Activated T-helper 2 cell treated with anti-CD3 and anti-CD28 coated beads, Interferon-gamma antibody, Interleukin-2, Interleukin-4, amounts not matched to agents 10 μg/mL and 5 μg/mL and 100 μg/mL, durations not matched to agents 14 hours and 24 hours and 36 hours (primary cell): ENCODE measurements at places on chromosomes 5 and 9. TPM values are rescaled to one million over a fixed set of nuclear protein-coding genes. Genes with fewer than 3 reads are reported as not detected.

DNA sequence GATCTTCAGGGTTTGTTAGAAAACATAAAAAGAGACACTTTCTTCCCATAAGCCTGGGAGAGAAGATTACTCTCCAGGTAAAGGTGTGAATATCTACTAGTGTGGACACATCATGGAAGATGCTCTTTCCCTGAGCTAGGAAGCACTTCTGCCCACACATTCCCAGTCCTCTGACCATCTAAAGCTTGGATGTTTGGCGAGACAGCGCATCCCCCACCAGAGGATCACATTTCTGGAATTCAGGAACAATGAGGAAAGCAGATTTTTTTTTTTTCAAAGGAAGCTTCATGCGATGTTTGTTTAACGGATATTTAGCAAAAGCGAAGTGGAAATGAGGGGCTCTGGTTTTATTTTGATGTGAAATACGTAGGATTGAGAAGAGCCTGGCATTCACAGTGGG lies 6.2 kb downstream of the SVEP1 start:
- no peak overlapping the region for H3K4me3 ChIP-seq
- H3K36me3 ChIP-seq: no peaks in the 10 kb centered on the region
- peaks cover 17% of the 10 kb centered on the region for H3K27me3 ChIP-seq
- no peak overlapping the region for H3K27ac ChIP-seq

GRCh38 chr5:31827867-31828266 lies 188.9 kb downstream of the PDZD2 start:
- DNase-seq: no peak
- H3K27ac ChIP-seq: no peak overlapping the region
- H3K27me3 ChIP-seq: peaks cover 5% of the 10 kb centered on the region
- H3K4me1 ChIP-seq: no peaks in the 10 kb centered on the region
- no peaks in the 10 kb centered on the region for H3K36me3 ChIP-seq

DNA sequence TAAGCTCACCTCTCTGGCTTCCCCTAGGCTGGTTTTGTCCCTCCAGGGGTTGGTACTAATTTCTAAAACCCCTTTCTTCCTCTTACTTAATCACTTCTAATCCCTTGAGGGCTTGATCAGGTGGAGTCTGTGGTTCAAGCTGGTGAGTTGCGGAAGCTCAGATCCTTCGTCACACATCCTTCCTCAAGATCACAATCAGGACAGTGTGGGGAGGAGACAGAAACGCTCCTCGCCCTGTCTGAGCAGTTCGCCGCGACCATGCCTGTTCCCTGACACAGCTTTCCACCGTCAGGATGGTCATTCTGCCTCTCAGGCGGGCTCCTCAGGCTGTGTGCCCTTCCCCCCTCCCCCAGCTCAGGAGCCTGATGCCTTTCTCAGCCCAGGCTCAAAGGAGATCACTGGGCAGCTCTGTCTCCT lies 24.3 kb downstream of the CPLX2 start:
- DNase-seq: peak; percentile 59
- peaks cover 24% of the 10 kb centered on the region for H3K4me1 ChIP-seq
- peak overlapping the region; percentile 41 for H3K4me3 ChIP-seq
- peaks cover 41% of the 10 kb centered on the region for H3K27me3 ChIP-seq
- H3K27ac ChIP-seq: no peak overlapping the region

- no peak overlapping the region for H3K27ac ChIP-seq
- no peaks in the 10 kb centered on the region for H3K36me3 ChIP-seq
- H3K27me3 ChIP-seq: peaks cover 74% of the 10 kb centered on the region
- peaks cover 9% of the 10 kb centered on the region for H3K4me1 ChIP-seq
- DNase-seq: no peak
These were observed 84.1 kb downstream of the MAP1B start for GRCh38 chr5:72191404-72191803.

- no peaks in the 10 kb centered on the region for H3K27me3 ChIP-seq
- no peak overlapping the region for H3K27ac ChIP-seq
- DNase-seq: no peak
- H3K36me3 ChIP-seq: no peaks in the 10 kb centered on the region
- H3K4me3 ChIP-seq: no peak overlapping the region
- H3K4me1 ChIP-seq: no peaks in the 10 kb centered on the region
These were observed 177.0 kb upstream of the SH3GL2 start for GRCh38 chr9:17401858-17402257.

- no peak overlapping the region for H3K27ac ChIP-seq
- H3K4me1 ChIP-seq: peaks cover 4% of the 10 kb centered on the region
- H3K4me3 ChIP-seq: no peak overlapping the region
- DNase-seq: no peak
- no peaks in the 10 kb centered on the region for H3K36me3 ChIP-seq
These were observed 66.3 kb downstream of the MAT2B start for GRCh38 chr5:163571744-163572143.

DNA sequence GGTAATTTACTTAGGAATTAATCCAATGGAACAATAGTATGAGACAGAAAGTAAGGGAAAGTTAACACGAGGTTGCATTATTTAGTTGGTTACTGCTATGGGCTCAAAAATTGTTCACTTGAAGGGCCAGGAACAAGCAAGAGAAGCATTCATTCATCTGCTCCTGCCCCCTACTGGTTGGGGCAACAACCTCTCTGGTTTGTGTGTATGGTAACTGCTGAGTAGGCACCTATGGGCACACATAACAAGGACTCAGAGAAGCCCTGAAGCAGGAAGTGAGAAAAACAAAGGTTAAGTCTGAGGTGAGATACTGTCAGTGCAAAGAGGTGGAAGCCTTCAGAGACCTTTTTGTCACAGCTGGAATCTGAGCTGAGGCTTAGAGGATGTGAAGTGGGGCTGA lies 34.4 kb upstream of the RANBP6 start:
- H3K27me3 ChIP-seq: peaks cover 13% of the 10 kb centered on the region
- peaks cover 9% of the 10 kb centered on the region for H3K4me1 ChIP-seq
- H3K36me3 ChIP-seq: no peaks in the 10 kb centered on the region
- DNase-seq: peak; percentile 38
- no peak overlapping the region for H3K27ac ChIP-seq

DNA sequence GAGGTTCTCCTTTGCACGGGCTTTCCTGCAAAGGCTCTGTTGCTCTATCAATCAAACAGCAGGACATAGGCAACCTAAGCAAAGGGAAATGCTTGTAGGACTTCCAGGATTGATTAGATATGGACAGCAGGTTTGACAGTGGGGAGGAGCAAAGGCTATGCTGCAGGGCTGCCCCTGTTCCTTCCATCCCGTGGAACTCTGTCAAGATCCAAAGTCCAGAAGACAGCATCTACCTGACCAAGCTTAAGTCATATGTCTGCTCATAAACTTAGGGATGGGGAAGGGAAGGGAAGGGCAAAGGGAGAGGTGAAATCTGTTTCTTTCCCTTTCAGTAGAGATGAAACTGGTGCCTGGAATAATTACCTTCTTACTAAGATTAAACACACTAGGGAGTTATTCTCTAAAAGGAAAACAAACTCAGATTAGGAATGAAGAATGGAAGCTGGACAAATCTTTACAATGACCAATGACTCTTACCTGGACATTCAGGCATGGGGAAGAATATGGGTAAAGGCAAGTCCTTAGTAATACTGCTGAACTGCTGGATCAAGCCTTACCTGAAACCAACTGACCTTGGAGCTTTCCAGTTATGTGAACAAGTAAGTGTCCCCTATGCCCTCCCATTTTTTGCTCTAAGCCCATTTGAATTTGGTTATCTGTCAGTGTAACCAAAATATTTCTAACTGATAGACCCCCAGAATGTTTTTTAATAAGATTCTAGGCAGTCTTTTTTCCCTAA lies 8.4 kb upstream of the ACOT12 start:
- H3K4me1 ChIP-seq: no peaks in the 10 kb centered on the region
- H3K4me3 ChIP-seq: no peak overlapping the region
- DNase-seq: no peak
- H3K36me3 ChIP-seq: no peaks in the 10 kb centered on the region

- no peak overlapping the region for H3K4me3 ChIP-seq
- no peaks in the 10 kb centered on the region for H3K36me3 ChIP-seq
- no peak overlapping the region for H3K27ac ChIP-seq
- H3K4me1 ChIP-seq: peaks cover 3% of the 10 kb centered on the region
- DNase-seq: no peak
These were observed 249.3 kb upstream of the DMRT1 start for GRCh38 chr9:592225-592624.

DNA sequence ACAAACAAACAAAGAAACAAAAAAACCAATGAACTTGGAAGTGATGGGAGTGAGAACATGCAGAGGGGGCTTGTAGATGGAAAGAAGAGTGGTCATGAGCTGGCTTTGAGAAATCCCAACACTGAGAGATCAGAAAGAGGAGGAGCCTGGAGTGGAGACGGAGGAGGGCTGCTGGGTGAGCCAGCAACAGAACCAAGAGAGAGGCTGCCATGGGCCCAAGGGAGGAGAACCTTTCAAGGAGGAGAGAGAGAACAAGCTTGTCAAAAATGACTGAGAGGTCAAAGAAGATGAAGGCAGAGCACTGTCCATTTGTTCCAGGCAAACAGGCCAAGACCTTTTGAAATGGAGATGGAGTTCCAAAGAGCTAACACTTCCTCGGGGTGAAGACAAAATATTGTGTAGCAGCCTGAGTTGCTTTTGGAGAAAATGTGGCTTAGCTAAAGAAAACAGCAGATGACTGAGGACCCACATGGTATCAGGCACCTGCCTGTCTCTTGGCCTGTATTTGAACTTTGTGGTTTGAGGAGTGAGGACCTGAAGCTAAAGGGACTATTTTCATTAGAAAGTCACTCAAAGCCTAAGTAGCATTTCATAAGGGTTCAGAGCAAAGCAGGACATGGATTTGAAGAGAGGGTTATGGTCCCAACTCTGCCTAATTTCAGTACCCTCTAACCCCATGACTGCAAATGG lies 13.1 kb downstream of the NSG2 start:
- no peaks in the 10 kb centered on the region for H3K36me3 ChIP-seq
- no peaks in the 10 kb centered on the region for H3K4me1 ChIP-seq
- H3K4me3 ChIP-seq: no peak overlapping the region
- peaks cover 2% of the 10 kb centered on the region for H3K27me3 ChIP-seq
- no peak for DNase-seq
- no peak overlapping the region for H3K27ac ChIP-seq

GRCh38 chr5:176784218-176785165 lies 25.9 kb upstream of the UNC5A start:
- H3K27me3 ChIP-seq: peaks cover 8% of the 10 kb centered on the region
- no peaks in the 10 kb centered on the region for H3K36me3 ChIP-seq
- no peaks in the 10 kb centered on the region for H3K4me1 ChIP-seq
- no peak overlapping the region for H3K4me3 ChIP-seq
- no peak for DNase-seq

GRCh38 chr9:33264003-33264472 lies 470 bp downstream of the BAG1 start:
- H3K36me3 ChIP-seq: peaks cover 61% of the 10 kb centered on the region
- H3K27ac ChIP-seq: peak overlapping the region; percentile 96
- peak; percentile 39 for DNase-seq
- H3K27me3 ChIP-seq: no peaks in the 10 kb centered on the region
- peaks cover 43% of the 10 kb centered on the region for H3K4me1 ChIP-seq

DNA sequence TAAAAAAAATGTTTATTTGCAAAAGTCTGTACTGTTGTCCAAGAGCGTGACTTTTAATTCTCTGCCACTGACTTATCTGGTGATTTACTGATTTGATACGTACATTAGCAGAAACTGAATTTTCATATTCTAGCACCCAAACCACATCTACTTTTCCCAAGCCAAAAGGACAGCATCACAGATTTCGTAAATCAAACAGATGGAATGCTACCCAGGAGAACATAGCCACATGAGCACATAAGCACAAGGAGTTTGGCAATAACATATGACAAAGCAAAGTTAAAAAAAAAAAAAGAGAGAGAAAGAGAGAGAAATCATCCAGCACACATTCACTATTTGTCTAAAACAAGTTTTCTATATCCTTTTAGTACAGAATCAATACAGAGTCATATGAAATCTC lies 83.7 kb downstream of the HINT1 start:
- H3K36me3 ChIP-seq: no peaks in the 10 kb centered on the region
- H3K4me3 ChIP-seq: no peak overlapping the region
- H3K27ac ChIP-seq: no peak overlapping the region
- H3K4me1 ChIP-seq: peaks cover 16% of the 10 kb centered on the region
- no peaks in the 10 kb centered on the region for H3K27me3 ChIP-seq

CNOT8 gene
- 57.6 and 60.2 TPM in 2 replicates for total RNA-seq

PCDHGB5 gene
- 0.62 and 0.92 TPM in 2 replicates for total RNA-seq

SPATA31C1 gene
- not detected in 2 replicates for total RNA-seq

LCN1 gene
- total RNA-seq: not detected in 2 replicates

POLR1E gene
- total RNA-seq: 48.0 and 49.4 TPM in 2 replicates

ANKRD33B gene
- total RNA-seq: 31.1 and 31.5 TPM in 2 replicates
